ENCODE measurements at places on chromosomes 4 and X.

DNA sequence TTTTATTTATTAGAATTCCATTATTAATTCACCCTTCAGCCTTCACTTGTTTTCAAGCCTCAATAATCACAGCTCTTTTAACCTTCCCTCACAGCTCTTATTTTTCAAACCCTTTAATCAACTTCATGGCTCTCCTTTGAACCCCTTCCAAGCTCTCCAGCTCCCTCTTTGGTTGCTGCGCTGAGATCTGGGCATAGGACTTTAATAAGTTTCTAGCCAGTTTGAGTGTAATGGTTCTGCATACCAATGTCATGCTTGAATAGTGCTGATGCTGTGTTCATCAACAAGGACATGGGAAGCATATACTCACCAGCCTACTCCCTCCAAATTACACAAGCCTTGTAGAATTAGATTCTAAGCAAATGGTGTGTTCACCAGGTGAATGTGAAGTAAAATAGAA is 3.5 kb upstream of the RNF212 start:
- DNase-seq: no peak

- no peak for DNase-seq
Observed at GRCh38 chr4:38189445-38189844, 229.2 kb downstream of the PTTG2 start.

GRCh38 chrX:124033821-124034220 is 72.3 kb downstream of the STAG2 start:
- DNase-seq: no peak

DNA sequence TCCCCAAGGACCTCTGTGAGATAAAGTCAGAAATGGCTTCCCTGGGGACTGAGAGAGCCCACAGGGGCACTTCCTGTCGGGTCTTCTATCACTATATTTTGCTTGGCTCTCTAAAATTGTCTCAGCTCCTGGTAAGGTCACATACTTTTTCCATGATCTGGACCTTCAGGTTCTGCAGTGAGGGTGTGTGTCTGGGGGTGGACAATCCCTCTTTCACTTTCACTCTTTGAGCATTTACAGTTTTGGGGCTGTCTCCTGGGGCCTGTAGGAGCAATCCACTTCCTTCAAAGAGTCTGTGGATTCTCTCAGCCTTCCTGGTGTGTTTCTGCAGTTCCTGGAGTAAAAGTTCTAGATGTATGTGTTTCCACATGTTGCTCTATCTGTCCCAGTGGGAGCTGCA is 335.7 kb downstream of the FSTL5 start:
- DNase-seq: no peak

GRCh38 chr4:177855507-177856197 is 413.4 kb upstream of the AGA start:
- DNase-seq: no peak
